ENCODE measurements at places on chromosomes 4 and X.

- DNase-seq = no peak
Measured at GRCh38 chr4:23728971-23729370, 160.9 kb downstream of the PPARGC1A start.

GRCh38 chr4:37837446-37837845 is 11.0 kb downstream of the PGM2 start:
- DNase-seq = no peak

- DNase-seq = no peak
Measured at GRCh38 chr4:41701983-41702382, 46.5 kb downstream of the PHOX2B start.

DNA sequence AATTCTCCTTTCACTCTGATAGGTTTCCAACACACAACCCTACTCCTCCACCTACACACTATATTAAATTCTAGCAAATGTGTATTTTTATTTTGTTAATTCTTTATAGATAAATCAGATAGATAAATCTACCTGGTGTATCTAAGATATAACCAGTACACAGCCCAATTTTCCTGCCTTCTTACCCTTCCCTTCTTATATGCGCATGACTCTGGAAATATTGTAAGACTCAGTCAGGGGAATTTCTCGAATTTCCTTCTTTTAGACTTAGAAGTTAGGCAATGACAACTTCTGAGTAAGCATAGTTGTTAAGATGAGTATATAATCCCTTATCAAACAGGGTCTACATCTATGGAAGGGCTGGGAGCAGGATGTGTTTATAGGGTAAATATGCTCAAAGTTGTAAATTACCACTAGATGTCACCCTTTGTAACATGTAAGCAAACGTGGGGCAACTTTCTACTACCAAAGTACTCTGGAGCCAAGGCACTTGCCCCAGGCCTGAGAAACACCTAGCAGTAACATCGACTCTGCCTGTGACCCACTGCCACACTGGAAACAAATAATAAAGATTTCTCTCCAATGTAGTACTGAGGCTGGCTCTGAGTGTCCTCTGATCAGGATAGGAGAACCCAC is 444.7 kb downstream of the IQCM start:
- peak; percentile 18 for DNase-seq

DNA sequence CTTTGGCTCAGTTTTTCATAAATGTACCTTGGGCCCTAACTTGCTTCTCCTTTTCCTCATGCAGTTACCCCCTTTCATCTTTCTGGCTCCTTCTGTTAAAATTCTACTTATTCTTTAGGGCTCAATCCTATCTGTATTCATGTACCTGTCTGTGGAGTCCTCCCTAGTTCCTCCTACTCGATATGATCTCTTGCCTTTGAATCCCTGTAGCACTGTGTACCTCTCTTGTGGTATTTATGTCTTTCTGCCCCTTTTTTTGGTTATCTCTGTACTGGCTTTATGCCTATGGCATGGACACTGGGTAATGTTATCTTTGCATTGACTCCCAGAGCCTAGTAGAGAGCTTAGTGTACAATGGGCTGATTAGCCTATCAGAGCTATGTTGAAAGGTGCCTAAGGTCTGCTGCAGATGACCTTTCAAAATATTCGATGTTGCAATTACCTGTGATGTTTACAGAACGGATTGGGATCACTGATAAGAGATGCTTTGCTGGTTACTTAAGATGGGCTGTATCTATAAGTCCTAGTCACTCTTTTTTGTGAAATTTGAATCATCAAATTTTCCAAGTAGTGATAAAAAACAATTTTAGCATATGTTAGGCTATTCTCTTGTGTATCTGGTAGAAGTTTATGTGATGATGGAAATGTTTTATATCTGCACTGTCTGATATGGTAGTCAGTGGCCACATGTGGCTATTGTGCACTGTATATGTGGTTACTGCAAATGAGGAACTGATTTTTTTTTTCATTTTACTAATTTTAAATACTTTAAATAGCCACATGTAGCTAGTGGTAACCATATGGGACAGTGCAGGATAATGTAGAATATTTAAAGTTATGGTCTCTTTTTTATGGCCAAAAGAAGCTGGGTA is 33.5 kb downstream of the TMEM164 start:
- no peak for DNase-seq

DNA sequence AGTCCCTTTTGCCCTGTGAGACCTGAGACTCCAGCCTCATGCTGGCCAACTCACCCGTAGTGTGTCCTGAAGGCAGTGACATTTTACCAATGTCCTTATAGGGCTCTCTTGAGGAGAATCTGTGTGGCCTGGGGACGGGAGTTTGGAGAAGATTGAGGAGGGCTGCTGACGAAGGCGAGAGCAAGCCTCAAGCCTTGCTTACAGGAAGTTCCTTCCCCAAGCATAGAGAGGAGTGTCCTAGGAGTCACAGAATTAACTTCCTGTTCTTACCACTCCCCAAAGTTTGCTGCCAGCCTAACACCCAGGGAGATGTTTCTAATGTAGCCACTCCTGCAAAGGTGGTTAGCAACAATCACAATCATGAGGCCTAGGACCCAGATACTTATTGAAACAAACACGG is at the start of gene NXF3:
Gene NXF3 (minus strand): TSS at position 202 of the 400 bp plus-strand sequence. CDS start 120 bp downstream, at position 82.
- no peak for DNase-seq

DNA sequence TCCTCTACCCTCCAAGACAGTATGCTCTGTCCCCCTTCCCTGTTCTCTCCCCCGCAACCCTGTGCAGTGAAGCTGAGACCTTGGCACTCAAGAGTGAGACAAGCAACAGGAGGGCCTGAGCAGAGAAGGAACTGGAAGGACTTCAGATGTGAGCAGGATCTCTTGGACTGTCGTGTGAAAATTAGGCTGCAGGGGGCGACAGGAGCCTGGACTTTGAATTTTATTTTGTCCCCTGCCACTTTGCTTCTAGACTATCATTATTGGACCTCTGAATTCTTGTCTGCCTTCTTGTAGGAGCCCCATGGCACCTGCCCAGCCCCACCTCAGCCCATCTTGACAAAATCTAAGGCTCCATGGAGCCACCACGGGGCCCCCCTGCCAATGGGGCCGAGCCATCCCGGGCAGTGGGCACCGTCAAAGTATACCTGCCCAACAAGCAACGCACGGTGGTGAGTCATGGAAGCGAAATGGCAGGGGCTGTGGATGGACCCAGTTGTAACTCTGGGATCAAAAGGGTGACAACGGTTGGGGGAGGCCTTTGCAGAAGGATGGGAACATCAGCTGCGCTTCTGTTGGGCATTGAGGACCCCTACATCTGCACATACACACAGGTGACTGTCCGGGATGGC is 1.7 kb downstream of the ARAF start:
- DNase-seq = no peak

- no peak for DNase-seq
Measured at GRCh38 chrX:8144925-8145324, 26.1 kb downstream of the VCX2 start.

DNA sequence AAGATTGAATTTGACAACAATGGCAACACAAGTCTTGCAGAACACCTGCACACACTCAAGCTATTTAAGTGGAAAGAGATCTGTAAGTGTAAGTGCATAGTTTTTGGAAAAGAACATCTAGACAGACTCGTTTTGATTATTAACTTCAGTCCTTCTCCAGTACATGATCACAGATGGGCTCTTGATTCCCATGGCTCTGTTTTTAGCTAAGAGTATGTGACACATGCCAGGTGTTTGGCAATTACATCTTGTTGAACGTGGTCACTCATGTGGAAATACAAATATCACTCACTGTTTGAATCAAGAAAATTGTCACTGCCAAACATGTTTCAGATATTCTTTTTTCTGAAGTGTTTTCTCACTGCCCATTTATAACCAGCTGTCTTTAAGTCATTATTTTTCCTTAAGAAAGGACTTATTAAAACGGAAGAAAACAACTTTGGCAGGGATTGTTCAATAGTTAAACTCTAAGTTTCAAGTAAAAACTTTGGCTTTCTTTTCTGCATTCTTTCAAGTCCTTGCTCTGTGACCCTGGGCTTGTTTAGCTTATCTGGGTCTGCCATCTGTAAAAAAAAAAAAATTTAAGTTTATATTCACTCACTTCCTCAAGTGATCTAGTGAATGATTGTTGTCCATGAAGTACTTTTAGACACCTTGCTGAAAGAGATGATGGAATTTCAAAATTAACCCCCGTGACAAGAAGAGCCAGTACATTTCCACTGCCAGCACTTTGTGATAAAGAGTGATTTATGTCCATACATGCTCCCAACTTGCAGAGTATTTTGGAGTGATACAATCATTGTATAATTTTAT is 125.4 kb downstream of the ATXN3L start:
- peak; percentile 38 for DNase-seq

- no peak for DNase-seq
Measured at GRCh38 chr4:146998157-146998556, 52.5 kb upstream of the TTC29 start.

DNA sequence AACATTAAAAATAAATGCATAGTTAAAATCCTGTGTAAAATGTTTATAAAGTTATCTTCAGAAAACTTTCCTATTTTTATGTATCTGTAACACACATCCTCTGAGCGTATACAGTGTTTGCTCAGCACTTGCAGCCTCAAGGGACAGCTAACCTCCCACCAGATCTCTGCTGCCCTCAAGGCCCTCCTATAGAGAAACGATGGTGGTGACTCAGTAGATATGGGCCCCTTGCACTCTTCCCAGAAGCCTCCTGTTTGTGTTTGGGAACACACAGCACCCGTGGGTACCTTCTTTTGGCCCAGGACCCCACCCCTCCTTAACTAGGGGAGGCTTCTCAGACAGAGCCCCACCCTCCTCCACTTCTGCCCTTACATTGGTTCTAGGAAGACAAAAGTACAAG is 26.7 kb downstream of the PJA1 start:
- no peak for DNase-seq

DNA sequence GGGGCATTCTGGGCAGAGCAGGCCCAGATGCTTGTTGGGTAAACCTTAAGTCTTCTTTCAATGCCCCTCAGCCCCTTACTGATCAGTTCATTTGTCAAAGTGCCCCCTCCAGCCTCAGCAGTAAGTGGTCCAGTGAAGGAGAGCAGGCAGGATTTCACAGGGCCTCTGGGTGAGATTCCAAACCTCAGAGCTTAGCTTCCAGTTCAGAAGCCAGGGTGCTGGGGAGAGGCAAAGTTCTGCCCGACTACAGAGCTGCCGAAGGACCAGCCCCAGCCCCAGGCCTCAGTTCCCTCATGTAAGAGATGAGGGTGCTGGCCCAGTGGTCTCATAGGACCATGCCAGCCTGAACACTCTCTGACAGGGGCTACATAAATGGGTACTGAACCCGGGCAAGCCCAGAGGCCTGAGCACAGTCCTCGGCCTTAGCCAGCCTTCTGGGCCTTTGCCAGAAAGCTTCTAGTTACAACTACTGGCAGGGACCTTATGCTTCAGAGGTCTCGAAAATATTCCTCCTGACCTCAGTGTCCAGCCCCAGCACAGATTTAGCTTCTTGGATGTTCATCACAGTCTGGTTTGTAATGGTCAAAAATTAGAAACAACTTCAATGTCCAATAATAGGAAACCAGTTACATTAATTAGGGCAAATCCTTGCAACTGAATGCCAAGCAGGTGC is 851 bp upstream of the RIPPLY1 start:
- DNase-seq = no peak

GRCh38 chr4:147570616-147571015 is 46.6 kb upstream of the TMEM184C start:
- DNase-seq = no peak

- DNase-seq = no peak
Measured at GRCh38 chr4:45102716-45103115, 376.4 kb upstream of the GNPDA2 start.

- no peak for DNase-seq
Measured at GRCh38 chr4:154164931-154165839, 326.4 kb downstream of the DCHS2 start.

DNA sequence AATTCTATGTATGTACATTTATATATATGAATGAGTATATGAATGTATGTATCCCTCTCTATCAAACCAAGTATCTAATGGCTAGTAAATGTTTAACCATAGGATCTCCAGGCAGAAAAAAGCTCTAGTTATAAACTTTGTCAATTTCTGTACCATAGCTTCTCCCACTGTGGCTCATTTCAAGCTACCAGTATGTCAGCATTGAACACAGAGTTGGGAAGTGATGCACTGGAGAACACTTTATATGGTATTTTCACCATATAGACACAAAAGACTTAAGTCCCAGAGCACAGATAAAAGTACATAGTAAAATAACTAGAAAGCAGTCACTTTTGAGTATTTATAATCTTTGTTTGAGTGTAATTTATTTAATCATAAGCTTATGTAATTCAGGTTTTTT is 53.9 kb upstream of the ATP8A1 start:
- no peak for DNase-seq

- DNase-seq = no peak
Measured at GRCh38 chr4:154942176-154942575, 161.1 kb downstream of the RBM46 start.

DNA sequence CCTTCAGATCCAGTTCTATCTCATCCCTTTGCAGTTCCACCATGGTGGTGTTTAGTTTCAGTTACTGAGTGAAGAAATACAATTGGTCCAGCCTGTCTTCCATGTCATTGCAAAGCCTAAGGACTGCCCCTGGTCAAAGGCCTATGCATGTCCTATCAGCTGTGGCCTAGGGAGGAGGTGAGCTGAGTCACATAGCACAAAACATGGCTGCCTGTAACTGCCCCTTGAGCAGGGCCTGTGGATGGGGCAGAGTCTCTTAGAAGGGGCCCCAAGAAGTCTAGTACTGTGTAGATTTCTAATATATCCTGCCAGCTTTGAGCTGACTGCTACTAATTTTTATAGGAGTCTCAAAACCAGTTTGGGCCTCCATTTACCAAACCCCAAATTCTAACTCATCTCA is 296.7 kb downstream of the FBXW7 start:
- DNase-seq = no peak

DNA sequence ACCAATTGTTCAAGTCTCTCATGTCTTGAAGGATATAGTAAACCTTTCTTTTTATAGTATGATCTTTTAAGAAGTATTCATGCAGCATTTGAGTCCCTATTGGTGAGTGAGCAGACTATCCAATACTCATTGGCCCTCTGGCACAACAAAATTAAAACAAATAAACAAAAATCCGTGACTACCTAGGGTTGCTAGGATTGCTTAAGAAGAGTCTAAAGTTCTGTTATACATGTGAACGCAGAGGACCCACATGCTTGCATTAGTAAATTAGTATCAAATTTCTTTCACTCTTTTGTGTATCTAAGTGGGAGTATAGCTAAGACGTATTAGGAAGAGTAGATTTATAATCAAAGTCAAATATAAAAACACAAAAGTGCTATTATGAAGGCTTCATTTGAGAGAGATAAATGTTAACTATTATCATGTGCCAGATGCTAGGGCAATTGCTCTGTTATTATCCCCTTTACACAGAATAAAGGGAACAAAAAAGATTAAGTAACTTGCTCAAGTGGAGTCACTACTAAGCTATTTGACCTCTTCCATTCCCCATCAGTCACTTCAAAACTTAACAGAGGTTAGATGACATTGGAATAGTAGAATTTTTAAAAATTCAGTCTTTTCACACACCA is 29.2 kb upstream of the LARP1B start:
- DNase-seq = peak; percentile 15

DNA sequence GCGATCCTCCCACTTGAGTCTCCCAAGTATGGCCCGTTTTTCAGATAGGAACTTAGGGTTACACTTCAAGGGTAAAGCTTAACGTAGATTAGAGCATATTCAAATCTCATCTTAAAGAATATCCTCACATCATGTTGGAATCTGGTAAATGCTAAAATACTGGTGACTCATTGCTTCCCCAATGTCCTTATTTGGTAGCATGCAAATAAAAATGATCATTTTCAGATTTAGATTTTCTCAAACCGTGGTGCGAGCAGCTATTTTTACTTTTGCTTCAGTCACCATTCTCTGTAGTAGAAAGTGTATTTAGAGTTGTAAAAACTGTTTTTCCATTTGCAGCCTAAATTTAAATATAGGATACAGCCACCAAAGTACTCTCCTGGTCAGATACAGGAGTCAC is 101.5 kb upstream of the MAML3 start:
- no peak for DNase-seq

Data from NCI-H1930 (cell line).